Activated T-helper 1 cell treated with anti-CD3 and anti-CD28 coated beads, Interleukin-2, amount 50 U/mL, for 16 hours (primary cell): ENCODE measurements at places on chromosomes 2 and 18.

DNA sequence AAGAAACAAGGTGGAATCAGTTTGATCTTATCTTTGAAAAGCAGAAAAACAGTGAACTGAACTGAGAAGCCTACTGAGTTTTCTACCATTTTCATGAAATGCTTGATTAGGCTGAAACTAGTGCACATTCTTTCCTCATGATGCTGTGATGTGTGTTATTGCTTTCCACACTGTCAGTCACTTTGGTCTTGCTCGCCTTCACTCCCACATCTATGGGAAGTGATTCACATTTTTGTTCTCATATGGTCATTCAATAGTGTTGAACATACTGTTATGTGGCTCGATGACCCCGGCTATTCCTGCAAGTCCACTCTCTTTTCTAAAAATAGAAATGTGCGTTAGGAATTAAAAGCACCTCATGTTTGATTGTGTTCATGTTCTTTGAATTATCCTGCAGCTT, 129.7 kb downstream of the TGIF1 start:
- no peak for DNase-seq

- DNase-seq = no peak
These were observed 188.7 kb upstream of the TWIST2 start for GRCh38 chr2:238659231-238659630.

DNA sequence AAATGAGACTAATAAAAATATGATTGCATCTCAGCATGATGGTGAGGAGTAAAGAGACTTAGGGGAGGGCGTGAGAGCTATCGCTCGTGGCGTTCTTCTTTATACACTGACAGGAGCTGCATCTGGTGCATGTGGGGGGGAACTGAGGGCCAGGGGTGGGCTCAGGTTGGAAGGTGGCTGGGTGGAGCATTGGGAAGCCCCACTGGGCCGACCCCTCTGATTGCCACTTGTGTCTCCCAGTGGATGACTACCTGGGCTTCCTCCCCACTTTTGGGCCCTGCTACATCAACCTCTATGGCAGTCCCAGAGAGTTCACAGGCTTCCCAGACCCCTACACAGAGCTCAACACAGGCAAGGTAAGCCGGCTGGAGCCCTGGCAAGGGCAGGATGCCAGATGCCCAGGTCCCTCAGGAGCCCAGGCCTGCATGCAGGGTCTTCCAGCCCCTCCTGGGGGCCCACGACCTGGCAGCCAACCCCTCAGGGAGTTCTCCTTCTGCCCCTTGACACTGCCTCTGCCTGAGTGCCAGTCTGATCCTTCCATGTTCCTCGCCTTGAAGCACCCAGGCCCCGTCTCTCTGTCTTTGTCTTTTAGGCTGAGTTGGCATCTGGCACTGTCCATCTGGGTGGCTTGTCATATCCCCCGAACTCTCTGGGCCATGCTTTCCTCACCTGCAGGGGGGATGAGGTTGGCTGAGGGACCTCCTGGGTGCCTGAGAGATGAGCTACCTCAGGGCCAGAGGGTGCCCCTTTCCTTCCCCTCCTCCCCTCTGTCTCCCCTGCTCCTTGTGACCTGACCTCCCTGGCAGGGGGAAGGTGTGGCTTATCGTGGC, 97.7 kb downstream of the DYSF start:
- DNase-seq = no peak

GRCh38 chr2:170486730-170487129, 228.4 kb upstream of the SP5 start:
- no peak for DNase-seq

DNA sequence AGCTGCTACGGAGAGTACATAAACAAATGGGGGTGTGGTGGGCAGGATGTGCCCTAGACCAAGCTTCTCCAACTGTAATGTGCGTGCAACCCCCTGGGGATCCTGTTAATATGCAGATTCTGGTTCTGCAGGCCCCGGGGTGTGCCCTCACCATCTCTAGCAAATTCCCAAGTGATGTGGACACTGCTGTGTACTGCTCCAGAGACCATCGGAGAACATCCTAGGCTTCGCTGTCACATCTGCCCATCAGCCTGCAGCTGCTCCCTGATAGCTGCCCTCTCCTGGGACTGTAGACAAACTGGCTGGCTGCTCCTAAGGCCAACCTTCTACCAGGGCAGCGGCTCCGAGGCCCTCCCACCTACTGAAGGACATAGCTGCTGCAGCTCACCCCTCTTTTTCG, 3.2 kb downstream of the HS1BP3 start:
- DNase-seq = no peak

DNA sequence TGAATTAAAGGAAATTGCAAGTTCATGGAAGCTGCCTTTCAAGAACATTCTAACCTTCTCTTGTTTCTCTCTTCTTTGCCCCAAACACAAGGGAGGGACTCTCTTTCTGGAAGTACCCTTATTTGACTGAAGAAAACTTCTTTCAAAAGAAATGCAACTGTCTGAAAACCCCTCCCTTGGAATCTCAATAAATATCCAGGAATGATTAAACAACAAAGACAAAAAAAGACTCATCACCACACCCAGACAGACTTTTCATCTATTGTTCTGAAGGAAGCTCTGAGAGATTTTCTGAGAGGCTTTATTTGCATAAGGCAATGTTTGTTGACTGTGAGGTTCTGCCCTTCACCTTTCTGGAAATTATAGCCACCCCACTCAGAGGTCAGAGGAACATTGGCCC, 1260.9 kb downstream of the LRP1B start:
- DNase-seq = no peak

DNA sequence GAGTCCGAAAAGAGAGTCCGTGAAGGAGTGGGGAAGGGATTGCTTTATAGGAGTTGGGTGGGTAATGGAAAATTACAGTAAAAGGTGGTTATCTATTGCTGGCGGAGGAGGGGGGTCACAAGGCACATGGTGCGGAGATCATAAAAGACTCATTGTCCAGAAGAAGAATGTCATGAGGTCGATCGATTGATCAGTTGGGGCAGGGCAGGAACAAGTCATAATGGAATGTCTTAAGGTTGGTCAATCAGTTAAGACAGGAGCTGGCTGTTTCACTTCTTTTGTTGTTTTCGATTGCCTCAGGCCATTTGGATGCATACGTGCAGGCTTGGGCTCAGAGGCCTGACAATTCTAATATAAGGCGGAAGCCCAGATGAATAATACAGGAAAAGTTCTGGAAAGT, 473.0 kb upstream of the TNP1 start:
- no peak for DNase-seq

DNA sequence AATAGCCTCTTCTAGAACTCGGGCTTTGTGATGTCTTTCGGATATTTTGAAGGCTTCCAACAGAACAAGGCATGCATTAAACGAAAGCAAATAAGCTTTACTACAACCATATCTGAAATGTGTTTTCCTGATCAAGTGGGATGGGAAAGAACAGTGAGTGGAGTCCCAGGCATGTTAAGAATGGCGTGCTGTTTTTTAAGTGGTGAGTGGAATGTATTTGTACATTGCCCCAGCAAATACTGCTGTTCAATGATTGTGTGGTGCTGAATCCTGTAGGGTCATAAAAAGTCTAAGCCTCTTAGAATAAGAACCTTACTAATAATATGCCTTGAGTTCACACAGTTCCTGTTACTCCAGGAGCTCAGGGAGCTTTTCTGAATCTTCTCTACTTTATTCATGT, 52.5 kb downstream of the POMC start:
- DNase-seq = no peak

DNA sequence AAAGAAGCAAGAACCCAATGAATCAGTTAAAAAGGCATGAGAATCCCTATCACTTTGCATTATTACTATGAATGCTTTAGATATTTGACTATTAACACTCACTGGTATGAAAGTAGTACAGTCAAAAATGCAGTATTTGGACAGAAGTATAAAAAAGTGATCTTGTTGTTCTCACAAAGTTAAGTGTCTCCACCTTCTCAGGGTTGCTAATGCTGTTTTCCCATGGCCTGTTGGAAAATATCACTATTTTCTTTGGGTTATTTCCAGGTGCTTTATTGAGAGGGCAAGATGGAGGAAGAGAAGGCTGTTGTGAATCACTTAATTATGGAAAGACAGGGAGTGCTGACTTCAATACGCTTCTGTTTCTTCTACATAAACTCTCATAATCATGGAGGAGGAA, 13.6 kb upstream of the CREB1 start:
- no peak for DNase-seq

DNA sequence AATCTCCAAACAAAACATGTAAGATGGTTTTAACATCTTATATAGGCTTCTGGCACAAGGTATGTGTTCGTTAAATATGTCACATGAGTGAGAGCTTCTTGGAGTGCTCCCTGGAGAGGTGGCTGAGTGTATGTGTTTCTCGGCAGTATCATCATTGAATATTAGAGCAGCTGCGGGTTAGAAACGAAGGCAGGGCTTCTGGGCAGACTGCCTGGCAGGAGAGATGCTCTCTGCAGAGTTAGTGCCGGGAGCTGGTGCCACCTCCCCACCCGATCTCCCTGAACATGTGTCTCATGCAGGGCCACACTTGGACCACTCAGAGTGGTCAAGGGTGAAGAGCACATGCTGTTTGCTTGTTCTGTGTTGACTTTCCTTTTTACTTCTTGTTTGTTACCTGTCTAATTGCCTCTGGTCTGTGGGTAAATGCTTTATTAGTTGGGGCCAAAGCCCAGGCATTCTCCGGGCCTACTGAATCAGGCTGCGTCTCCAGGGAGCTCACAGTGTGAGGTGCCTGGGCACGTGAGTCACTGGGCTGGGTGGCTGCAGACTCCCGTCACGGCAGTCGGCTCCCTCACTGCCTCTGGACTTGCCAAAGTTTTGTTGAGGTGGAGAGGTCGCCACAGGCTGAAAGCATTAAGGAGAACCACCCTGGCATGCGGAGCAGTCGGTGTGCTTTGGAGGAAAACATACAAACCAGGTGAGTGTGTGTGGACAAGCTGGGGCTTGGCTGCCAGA, 246.6 kb downstream of the FHOD3 start:
- no peak for DNase-seq

- DNase-seq = no peak
These were observed 8.3 kb upstream of the GPR148 start for GRCh38 chr2:130720528-130720927.

DNA sequence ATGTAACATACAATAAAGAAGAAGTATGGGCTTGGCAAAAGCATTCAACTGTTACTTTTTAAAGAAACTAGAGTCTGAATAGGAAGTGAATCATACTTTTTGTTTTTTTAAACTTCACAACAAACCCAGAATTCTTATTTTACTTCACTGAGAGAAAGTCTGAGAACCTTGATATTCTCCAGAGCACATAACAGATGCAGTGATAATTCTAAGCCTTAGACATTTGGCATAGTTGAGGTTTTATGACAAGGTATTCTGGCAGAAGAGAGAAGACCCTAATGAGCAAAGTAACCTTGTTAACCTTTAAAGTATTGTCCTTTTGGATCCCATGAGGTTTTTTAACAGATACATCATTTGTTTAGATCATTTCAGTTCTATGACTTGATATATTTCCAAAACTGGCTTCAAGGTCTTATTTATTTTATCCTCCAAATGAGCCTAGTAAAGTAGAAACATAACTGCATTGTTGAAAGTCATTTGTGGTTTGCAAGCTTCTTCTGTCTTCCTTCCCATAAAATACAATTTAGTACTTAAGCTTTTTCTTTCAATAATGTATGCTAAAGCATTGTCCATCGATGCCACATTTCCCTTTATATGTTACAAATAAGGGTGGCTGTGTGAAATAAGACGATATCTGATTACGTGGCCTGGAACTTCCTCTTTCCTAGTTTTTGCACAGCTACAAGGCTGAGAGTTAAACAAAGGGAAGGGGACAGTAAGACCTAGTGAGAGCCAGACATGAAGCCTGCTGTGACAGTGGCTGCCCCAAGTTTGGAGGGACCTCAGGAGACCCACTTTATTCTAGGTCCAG, 86.1 kb upstream of the ITPRID2 start:
- DNase-seq = no peak
